ENCODE measurements at places on chromosomes 7 and 10.

DNA sequence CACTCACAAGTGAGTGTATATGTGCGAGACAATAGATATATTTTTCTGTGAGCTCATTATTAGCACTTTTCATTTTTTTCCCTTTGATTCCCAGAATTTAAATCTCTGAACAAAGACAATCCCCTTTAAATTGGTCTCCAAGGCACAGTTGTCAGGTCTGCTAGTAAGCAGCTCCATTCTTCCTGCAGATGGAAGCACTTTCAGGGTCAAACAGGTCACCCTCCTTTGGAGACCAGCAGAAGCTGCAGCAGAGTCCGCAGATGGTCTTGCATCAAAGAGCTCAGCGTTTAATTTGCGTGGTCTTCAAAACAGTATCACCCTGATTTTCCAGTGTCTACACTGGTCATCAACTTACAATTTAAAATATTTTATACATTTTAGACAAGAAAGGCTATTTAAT, 543.8 kb downstream of the ARL4A start:
- no peak for DNase-seq

DNA sequence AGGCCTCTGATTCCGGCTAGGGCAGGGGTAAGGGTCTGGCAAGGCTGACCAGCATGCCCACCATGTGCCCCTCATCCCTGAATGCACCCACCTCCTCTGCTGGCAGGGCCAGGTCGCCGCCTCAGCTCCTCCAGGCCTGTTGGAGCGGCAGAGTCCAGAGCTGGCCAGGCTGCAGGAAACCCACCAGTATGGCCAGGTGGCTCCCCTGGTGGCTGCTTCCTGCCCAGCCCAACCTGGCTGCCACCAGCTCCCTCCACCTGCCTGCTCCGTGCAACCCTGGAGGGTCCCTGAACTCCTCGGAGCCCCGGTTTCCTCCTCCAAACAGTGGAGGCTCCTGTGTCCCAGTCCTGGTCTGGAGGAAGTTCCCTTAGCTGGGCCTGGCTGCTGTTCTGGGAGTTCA, 39.6 kb downstream of the MICALL2 start:
- no peak for DNase-seq

GRCh38 chr7:132588596-132588995, 12.3 kb upstream of the PLXNA4 start:
- no peak for DNase-seq

DNA sequence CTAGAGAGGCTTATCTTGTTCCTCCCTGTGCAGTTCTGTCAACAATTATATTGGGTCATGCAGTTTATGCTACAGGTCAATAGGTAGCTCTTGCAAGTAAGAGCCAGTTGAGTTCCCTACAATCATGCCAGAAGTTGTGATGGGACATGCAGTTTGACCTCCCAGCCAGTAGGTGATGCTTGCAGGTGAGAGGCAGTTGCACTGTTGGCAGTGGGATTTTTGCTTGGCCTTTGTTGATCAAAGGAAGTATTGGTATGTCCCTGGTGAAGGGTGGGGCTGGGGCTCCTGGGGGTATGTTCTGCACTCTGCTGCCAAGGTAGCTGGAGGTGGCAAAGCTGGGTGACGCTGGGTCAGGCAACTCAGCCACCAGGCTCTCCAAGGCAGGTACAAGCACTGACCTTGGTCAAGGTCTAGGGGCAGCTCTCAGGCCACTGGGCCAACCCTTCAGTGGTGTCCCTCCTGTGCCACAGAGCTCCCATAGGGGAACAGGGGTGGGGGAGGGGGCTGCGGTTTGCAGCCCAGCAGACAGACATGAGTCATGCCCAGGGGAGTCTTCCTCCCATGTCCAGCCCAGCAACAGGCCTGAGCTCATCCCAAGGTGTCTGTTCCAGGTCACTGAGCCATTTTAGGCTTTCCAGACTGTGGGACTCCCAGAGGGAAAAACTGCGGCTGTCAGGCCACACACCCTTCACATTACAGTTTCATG, 43.3 kb downstream of the MEOX2 start:
- DNase-seq: peak; percentile 12

- no peak for DNase-seq
Observed at GRCh38 chr7:17474724-17475344, 176.4 kb downstream of the AHR start.
